ENCODE measurements at places on chromosomes 12 and 14.

DNA sequence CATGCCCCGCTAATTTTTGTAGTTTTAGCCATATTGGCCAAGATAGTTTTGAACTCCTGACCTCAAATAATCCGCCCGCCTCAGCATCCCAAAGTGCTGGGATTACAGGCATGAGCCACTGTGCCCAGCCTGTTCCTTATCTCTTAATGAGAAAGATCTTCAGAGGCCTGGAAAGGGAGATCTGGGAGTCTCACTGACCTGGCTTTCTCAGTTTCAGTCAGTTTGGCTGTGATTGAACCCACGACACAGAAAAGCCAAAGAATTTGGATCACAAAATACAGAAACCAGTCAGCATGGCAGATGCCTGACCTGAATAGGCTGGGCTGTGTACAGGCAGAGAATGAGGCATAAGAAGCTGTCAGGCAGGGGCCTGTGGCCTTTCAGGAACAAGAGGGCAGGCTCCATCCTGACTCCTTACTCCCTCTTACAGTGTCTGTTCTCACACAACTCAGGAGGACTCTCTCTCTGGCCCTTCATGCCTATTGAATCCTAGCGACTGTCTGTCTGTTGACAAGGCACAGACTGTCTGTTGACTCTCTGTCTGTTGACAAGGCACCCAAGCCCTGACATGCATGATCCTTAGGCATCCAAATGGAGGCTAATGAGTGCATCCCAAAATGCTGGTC is 366.5 kb upstream of the CCDC196 start:
- DNase-seq: no peak

DNA sequence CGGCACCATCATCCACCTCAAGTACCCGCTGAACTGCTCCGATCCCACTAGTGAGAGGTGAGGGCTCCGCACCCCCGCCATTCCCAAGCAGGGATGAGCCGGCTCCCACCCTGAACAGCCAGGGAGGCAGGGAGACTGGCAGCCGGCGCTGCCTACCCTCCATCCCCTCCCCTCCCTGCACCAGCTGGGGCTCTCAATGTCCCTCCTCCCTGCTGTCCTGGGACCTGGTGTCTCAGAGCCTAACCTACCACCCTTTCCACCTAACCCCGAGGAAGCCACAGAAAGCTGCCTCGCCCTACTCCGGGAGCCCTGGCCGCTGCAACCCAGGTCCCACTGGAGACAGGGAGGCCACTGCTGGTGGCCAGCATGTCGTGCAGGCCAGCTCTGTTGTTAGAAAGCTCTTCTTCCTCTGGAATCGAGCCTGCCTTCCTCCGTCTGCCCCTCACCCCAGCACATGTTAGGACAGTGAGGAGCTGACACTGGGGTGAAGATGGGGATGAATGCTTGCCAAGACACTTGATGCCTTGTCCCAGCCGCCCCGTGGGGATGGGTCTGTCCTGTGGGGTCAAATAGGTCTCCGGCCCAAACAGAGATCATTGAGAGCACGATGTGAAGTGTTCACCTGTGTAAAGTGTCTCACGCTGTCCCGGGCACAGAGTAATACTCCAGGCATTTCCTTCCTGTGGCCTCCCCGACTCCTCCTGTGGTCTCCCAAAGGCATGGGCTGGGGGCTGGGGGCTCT is 1.1 kb downstream of the PTPN6 start:
- DNase-seq: no peak

DNA sequence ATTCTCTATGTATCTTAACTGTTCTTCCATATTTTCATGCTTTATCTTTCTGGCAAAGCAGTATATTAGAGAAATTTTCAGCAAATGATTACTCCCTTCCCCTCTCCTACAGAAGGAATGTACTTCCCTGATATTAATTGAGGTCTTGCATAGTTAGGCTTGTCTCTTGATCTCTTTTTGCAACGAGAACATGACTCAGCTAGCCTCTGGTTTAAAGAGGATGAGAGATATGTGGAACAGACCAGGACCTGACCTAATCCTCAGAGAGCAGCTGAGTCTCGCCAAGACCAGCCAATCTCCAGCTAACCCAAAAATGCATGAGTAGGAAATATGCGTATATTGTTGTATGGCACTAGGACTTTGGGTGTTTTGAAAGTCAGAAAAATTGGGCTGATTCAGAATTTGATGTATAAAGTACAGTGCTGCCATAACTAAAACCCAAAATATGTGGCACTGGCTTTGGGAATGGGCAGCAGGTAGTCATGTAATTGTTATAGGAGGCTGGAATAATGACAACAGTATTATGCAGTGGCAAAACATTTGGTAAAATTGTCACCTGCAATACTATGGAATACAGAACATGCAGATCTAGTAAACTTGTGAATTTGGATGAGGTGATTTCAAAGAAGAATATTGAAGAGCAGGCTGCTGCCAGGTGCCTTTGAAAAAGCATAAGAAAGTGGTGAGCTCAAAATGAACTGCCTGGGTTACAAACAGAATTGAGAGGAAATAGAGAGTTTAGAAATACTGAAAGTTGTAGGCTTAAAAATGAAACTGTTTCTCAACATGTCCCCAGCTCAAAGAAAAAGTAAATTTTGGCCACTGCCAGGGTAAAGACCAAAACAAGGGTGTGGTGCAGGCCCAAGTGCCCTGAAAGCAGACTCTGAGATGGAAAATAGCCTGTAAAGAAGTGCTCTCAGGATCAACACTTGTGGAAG is 9.3 kb upstream of the USP15 start:
- DNase-seq: no peak

DNA sequence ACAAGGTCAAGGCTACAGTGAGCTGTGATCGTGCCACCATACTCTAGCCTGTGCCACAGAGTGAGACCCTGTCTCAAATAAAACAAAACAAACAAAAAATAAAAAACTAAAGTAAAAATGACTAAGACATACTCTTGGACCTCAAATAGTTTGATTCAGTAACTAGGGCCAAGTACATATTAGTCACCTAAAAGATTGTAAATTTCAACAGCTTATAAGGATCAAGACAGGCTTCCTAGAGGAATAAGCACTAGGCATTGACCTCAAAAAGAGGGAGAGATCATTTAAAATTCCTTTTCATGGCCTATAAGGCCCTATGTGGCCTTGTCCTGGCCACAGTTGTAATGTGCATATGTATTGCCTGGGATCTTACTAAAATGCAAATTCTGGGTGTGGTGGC is 46.0 kb upstream of the CHST11 start:
- DNase-seq: no peak

DNA sequence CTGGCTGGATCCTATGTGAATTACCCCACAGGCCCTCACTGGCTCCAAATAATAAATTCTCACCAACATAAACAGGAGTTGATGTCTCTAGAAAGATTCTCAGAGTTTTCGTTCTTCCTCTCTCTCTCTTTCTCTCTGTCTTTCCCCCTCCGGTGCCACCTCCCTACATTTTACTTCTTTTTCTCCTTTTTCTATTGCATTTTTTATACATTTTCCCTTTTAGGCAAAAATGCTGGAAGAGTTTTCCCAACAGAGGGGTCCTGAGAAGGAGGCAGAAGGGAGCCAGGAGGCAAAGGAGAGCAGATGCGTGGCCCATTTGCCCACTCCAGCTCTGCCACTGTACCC is 826 bp upstream of the HOXC6 start:
- DNase-seq: no peak

- DNase-seq: no peak
These were observed 149.2 kb upstream of the LRIG3 start for GRCh38 chr12:59069516-59069915.

GRCh38 chr12:132451172-132451835 is 38.6 kb upstream of the FBRSL1 start:
- no peak for DNase-seq

GRCh38 chr12:14239350-14239934 is 126.0 kb upstream of the ATF7IP start:
- DNase-seq: no peak

DNA sequence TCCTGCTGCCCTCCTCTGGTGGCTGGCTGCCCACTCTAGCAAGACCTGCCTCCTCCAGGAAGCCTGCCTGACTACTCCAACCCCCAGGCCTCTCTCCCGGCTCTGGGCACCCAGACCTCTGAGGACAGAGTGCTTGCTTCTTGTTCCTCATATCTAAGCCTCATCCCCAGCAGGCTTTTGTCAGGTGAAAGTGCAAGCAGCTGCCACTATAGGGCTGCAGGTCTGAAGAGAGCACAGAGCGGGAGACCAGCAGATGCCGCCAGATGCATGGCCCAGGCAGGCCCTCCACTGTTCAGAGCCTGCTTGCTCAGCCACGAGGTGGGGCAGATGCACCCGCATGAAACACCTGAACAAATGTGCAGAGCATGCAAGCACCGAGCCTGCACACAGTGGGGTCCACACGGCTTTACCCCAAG is 73.0 kb downstream of the SERPINA3 start:
- DNase-seq: no peak

DNA sequence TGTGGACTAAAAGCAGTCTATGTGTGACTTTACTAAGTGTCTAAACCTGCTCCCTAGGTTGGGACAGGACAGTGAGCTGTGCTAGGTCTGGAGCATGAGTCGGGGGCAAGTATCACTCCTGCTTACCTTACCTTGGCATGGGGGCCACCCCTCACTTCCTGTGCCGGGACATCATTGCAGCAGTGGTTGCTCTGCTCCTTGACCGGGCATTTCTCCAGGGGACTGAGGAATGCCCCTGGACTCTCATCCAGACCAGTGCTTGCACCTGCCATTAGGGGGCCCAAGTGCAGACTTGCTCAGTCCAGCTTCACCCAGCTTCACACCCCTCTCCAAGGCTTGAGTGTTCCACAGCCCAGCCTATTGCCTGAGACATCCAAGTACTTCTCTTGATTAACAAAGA is 84.7 kb upstream of the NELL2 start:
- DNase-seq: no peak

GRCh38 chr14:75876530-75876929 is 105.3 kb downstream of the TGFB3 start:
- no peak for DNase-seq

DNA sequence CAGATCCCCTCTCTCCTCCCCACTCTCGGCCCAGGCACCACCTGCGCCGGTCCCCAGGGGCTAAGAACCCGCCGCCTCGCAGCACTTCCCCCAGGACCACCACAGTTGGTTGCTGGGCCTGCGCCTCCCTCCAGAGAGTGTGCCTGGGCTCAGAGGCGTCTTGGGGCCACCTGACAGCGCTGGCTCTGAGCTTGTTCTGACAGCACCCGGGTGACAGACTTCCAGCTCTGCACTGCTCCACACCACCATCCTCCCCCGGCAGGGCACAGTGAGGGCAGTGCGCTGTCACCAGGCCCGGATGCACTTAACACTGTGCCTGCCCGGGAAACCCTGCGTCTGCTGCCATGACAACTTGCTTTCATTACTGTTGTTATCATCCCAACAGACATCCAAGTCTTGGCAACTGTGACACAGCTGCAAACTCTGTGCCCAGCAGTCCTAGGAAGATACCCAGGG is 6.6 kb downstream of the BRF1 start:
- no peak for DNase-seq

DNA sequence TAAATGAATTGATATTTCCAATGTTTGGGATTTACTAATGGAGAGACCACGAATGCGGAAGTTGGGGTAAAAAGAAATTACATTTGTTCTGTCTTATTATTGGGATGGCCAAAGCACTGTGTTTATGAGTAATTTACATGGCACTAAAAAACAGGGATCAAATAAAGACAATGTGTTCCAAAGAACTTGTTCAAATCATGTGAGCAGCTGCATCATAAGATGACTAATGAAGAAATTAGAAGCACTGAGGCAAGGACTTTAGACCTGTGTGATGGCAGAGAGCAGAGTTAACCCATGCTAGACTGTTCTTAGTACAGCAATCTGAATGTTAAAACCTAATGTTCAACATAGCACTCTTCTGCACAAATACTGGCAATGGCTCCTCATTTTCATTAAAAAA is 34.3 kb upstream of the DCN start:
- DNase-seq: no peak

DNA sequence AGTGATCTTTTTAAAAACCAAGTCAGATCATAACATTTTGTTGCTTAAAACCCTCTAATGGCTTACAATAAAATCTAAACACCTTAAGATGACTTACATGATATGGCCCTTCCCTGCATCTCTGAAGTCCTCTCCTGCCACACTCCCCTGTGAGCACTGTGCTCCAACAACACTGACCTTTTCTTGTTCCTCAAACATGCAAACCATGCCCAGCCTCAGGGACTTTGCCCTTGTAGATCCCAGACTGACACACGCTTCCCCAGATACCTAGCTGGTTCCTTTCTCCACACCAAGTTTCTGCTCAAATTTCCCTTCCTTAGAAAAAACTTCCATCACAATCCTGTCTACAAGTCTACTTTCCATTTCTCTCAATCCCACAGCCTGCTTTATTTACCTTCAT is 128.6 kb downstream of the IPO8 start:
- no peak for DNase-seq

DNA sequence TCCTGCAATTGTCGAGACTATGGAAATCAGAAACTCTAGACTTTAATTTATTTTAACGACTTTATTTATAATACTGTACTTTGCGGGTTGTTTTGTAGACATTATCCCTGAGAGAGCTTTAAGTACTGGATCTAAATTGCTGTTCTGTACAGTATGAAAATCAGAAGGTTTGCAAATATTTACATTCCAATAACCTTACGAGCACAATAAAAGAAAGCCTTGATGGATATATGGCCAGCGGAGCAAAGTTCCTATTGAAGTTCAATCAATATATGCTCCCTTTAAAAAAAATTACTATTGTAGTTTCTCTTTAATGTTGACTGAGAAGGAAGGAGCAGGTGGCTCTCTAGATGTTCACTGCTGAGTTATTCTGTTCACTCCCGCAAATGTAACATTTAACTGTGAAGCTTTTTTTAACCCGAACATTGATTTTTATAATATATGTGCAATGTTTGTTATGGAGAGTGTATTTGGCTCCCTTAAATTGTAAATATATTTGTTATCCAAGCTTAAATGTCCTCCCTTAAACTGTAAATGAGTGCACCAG is 235.3 kb downstream of the PLCZ1 start:
- DNase-seq: no peak

DNA sequence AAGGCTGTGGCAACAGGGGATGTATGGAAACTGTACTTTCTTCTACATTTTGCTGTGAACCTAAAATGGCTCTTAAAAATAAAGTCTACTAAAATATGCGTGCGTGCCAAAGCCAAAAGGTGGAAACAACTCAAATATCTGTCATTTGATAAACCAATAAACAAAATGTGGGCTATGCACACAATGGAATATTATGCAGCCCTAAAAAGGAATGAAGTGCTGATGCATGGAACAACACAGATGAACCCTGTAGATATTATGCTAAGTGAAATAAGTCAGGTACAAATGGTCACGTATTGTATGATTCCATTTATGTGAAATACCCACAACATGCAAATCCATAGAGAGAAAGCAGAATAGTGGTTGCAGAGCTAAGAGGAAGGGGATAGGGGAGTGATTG is 8.0 kb downstream of the CACNA2D4 start:
- DNase-seq: no peak

- DNase-seq: no peak
These were observed 32.4 kb upstream of the TMX1 start for GRCh38 chr14:51207621-51208020.

DNA sequence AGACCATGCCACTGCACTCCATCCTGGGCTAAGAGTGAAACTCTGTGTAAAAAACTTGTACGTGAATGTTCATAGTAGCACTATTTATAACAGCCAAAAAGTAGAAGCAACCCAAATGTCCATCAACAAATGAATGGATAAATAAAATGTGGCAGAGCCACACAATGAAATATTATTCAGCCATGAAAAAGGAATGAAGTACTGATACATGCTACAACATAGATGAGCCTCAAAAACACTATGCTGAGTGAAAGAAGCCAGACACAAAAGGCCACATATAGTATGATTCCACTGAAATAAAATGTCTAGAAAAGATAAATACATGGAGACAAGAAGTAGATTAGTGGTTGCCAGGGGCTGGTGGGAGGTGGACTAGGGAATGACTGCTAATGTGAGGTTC is 72.8 kb downstream of the KSR2 start:
- no peak for DNase-seq
